ENCODE measurements at places on chromosomes 2 and 18.

DNA sequence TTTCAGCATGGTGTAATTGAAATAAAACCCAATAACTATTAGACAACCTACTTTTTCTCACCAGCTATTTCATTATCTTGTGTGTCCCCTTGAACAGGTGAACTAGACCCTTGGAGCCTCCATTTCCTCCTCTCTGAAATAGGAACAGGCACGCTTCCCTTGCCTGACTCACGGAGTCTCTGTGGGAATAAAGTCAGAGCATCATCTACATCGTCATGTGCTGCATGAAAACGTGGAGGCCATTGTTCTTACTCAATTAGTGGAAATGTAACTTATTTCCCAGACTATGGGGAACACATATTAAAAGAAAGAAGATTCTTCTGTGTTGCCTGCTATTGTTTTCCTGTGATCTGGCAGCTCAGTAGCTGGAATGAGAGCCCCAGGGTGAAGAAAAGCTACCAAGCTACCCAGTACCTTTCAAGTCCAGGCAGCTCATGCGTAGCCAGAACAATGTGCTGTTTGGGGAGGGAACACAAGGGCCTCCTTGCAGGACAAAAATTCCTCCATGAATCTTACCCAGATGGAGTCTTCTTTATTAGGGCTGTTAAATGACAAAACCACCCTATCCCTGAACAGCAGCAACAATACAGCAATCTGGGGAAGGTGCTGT, 59.8 kb downstream of the SOX11 start:
- no peak for DNase-seq

DNA sequence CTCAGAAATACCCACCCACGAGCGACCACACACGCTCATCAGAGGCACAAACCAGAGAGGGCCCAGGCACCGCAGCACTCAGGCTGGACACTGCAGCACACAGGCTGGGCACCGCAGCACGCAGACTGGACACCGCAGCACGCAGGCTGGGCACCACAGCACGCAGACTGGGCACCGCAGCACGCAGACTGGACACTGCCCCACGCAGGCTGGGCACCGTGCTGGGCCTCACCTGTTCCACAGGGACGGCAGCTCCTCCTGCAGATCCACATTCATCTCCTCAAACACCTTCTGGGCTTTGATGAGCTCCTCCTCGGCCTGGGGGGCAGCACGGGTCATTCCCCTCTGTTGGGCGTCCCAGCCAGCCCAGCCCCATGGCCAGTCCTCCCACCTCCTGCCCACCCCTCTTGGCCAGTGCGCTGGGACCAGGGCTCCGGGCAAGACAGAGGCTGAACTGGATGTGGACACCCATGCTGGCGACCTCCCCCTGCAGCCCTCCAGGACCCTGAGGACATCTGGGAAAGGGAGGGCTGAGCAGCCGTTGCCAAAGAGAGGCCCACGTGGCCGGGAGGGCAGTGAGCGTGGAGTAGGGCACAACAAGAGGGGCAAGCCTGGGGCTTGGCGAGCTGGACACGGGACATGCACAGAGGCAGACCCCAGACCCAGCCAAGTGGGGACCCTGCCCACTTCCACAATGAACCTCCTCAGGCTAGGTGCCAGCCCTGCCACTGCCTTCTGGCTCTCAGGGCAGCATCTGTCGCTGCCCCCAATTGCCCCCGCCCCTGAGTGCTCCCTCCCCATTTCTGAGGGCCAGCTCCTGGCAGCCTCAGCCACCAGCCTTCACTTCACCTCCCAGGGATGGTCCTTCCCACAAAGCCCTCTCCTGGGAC, 43.0 kb downstream of the BIN1 start:
- no peak for DNase-seq

DNA sequence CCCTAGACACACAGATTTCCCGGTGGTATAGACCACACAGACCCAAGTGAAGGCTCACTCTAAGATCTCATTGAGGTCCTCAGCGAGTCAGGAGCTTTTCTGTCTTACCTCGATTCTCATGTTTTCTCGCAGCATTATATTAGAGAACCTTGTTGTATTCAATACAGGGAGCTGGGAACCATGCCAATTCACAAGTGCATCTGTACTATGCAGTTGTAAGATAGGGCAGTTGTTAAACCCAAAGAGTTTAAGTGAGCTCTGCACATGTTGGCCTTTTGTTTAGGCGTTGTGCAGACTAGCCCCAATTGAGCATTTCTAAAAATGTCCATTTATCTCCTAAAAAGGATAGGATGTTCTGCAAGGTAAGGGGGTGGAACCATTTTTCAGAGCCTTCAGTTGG, 59.6 kb downstream of the FEZ2 start:
- DNase-seq = no peak

GRCh38 chr2:9692456-9693195, 61.8 kb upstream of the YWHAQ start:
- no peak for DNase-seq

DNA sequence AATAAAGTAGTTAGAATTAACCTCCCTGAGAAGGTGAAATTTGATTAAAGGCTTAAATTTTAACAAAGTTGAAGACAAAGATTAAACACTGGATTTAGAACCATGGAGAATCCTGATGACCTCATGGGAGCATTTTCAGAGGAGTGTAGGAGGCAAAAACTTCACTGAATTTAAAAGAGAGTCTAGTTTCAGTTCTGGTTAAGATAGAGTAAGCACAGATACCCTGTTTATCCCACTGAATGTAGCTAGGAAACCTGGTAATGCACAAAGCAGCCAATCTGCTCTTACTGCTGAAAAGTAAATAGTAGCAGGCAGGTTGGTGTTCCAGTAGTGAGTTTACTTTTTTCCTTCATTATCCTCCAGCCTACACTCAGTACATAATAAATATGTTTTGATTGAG, 654.9 kb upstream of the SYT4 start:
- DNase-seq = no peak

DNA sequence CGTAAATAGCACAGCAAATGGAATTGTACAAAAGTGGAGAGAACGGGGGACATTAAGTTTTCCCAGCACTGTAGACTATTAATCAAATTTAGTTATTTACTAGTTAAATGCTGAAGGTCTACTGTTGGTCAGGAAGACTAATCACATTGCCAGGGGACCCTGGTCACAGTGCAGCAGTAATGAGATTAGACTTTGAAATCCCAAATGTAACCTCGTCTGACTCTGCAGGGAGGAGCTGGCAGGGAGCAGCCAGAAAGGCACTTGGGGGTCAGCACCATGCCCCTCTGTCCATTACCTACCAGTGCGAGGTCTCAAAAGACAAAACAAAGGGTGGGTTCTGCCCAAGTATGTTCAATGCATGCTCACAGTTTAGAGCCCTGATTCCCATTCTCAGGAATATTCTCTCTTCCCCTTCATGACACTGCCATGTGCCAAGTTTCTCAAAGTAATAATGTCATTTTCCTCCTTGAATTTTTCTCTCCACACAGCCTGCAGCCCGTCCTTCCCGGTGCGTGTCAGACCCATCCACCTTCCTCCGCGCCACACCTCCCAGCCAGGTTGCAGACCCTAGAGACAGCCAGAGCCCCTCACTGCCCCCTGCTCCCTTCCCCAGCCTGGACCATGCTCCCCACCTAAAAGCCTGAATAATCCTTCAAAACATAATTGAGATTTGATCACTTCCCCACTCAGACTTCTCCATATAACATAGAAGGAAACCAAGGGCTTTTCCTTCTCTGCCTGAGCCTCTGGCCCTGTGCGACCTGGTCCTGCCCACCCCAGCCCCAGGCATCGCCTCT, 52.5 kb downstream of the TMEM18 start:
- DNase-seq = no peak

GRCh38 chr18:27599202-27599829, 414.2 kb upstream of the CHST9 start:
- no peak for DNase-seq

DNA sequence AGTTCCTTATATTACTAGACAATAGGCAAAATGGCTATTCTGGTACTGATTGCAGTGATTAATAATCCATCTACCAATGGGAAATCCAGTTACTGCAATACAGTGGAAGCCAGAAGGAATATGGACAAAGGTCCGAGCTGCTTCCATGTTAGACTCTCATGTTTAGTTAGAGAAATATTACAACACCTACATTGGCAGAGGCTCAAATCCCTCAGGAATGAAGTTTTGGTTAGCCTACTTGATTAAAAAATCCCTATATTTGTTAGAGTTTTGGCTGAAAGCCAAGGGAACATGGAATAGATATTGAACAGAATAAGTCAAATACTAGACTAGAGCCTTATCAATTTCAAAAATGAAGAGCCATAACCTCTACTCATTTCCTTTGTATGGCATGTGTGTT, 48.5 kb downstream of the ARL6IP6 start:
- peak; percentile 29 for DNase-seq

- no peak for DNase-seq
These were observed 28.1 kb upstream of the RASGRP3 start for GRCh38 chr2:33448220-33448899.

DNA sequence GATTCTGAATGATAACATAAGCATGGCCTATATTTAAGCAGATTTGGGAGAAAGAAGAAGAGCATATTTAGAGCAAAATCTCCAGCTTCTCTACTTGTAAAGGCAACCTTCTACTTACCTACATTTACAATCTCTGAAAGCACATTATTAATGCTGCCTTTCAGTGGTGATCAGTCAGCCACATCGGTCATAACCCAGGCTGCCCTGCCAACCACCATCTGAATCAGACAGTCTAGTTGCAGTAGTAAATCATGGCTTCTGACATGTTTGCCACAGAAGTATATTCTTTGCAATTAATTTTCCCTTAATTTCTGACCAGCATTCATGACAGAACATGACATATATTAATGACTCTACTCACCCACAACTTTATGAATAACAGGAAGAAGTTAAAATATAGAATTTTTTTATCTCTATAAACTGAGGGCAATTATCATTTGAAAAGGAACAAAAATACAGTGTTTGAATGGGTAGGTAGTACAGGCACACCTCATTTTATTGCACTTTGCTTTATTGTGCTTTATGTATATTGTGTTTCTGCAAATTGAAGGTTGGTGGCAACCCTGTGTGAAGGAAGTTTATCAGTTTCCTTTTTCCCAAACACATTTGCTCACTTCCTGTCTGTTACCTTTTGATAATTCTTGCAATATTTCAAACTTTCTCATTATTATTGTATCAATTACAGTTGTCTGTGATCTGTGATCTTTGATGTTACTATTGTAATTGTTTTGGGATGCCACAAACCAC, 531.6 kb upstream of the CHAC2 start:
- no peak for DNase-seq

- no peak for DNase-seq
These were observed 43.1 kb downstream of the GPC1 start for GRCh38 chr2:240478346-240479110.

- DNase-seq = no peak
These were observed 65.9 kb downstream of the EDAR start for GRCh38 chr2:108923019-108923700.

GRCh38 chr2:205803500-205803899, 121.2 kb downstream of the NRP2 start:
- DNase-seq = no peak

GRCh38 chr2:60046529-60046928, 506.9 kb downstream of the BCL11A start:
- DNase-seq = no peak

- peak; percentile 15 for DNase-seq
These were observed 31.2 kb downstream of the C1D start for GRCh38 chr2:68031542-68032160.

DNA sequence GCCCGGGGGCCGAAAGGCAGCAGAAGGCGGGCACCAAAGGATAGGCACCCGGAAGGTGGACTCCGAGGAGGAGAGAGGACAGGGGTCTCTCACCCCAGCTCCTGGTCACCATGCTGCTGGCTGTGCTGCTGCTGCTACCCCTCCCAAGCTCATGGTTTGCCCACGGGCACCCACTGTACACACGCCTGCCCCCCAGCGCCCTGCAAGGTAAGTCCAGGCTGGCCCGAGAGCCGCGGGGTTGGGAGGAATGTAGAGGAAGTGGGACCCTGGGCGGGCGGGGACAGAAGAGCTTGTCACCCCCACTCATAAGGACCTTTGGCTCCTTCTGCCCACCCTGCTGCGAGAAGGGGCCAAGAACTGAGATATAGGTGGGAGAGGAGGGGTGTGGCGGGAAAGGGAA, 301 bp downstream of the PRSS56 start:
- no peak for DNase-seq

DNA sequence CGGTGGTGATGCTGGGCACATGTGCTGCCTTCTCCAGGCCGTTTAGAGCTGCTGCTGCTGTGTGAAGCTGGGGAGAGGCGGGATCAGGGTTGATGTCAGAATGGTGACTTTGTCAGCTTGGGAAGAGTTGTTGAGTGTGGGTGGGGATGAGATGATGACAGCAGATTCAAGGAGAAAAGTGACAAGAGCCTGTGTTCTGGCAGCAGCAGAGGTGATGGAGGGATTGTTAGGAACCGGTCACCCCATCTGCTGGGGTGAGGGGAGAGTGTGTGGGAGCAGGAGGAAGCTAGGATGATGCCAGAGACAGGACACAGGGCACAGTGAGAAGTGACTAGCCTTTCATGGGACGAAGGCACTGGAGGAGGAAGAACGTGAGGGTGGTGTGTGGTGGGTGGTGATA, 345.5 kb downstream of the RNF144A start:
- DNase-seq = no peak

DNA sequence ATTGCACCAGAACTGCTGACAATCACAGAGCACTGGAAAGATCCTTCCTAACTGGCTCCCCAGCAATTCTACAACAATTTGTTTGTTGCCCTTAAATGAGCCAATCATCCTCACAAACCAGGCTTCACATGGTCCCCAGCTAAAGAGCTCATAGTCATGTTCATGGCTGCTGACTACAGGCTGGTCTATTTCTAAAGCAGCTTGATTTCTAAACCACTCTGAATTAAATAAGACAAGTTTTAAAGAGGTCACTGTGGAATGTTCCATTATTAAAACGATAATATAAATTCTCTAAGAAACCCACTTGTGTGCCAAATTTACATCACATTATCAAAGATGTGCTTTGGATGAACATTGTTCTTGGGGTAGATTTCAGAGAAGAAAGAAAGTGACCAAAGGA, 110.7 kb downstream of the COPS8 start:
- no peak for DNase-seq
